Activated naive CD4-positive, alpha-beta T cell treated with anti-CD3 and anti-CD28 coated beads, Interleukin-2, amount 50 U/mL, for 72 hours (primary cell): ENCODE measurements at places on chromosomes 2 and 18. TPM values are rescaled to one million over a fixed set of nuclear protein-coding genes. Genes with fewer than 3 reads are reported as not detected.

The CENPA gene
- total RNA-seq: 26.9 TPM

The SNTG2 gene
- total RNA-seq: 0.27 TPM

The ANKRD62 gene
- total RNA-seq: not detected

The NPPC gene
- 0.41 TPM for total RNA-seq

The MOCOS gene
- 0.19 TPM for total RNA-seq

The PPP1CB gene
- total RNA-seq: 201 TPM

The ABCG5 gene
- not detected for total RNA-seq

The ANKRD30BL gene
- not detected for total RNA-seq

The SLC4A3 gene
- not detected for total RNA-seq

The ELOA2 gene
- not detected for total RNA-seq

The COPS9 gene
- 92.9 TPM for total RNA-seq

The VAPA gene
- total RNA-seq: 201 TPM

The DYNAP gene
- not detected for total RNA-seq

GRCh38 chr2:191428141-191428540 is 182.9 kb downstream of the MYO1B start:
- no peak for DNase-seq

DNA sequence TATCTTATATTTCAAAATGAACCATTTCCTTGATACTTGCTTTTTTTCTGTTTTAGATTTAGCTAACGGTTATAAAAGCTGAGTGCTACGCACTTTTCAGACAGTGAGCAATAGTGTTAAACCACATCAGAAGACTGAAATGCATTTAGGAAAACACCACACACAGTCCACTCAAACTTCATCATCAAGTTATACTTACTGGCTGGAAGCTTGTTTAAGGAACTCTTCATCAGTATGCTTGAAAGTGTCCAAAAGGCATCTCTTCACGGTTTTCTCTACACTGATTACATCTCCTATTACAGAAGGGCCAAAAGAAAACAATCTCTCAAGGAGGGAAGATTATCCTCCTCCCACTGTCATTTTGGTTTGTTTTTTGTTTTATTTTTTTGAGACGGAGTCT is 19.7 kb downstream of the ILKAP start:
- DNase-seq: no peak

- DNase-seq: no peak
Observed at GRCh38 chr2:69034845-69035244, 21.9 kb downstream of the ANTXR1 start.

- DNase-seq: no peak
Observed at GRCh38 chr2:74876081-74876886, 42.4 kb downstream of the HK2 start.

DNA sequence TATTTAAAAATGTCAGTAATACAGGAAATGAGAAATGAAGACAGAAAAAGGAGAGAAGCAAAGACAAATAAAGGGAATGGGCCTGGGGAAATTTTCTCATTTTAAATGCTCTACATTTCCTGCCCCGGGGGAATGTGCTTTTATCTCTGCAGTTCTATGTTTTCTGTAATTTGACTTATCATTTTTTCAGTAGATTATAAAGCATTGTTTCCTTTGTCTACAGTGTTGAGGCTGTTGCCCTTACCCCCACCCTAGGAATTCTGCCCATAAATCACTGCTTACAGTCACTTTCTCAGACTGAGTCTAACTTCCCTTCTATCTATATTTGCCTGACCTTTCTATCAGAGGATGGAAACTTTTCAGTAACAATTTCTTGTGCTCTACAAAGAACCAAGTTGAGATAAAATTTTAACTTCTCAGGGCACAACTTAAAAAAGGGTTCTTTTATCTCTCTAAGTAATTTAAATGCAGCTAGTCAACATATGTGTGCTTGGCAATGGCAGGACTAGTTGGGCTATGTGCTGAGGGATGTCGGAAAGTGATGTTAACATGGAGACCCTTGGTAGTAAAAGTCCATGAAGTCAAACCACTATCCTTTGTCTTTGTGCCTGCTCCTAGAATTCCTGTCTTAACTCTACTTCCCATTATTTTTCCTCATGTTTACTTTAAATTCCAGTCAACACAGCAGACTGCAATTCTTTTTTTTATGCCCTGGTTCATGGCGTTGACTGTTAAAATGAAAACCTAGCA is 146.5 kb upstream of the MMADHC start:
- DNase-seq: no peak

DNA sequence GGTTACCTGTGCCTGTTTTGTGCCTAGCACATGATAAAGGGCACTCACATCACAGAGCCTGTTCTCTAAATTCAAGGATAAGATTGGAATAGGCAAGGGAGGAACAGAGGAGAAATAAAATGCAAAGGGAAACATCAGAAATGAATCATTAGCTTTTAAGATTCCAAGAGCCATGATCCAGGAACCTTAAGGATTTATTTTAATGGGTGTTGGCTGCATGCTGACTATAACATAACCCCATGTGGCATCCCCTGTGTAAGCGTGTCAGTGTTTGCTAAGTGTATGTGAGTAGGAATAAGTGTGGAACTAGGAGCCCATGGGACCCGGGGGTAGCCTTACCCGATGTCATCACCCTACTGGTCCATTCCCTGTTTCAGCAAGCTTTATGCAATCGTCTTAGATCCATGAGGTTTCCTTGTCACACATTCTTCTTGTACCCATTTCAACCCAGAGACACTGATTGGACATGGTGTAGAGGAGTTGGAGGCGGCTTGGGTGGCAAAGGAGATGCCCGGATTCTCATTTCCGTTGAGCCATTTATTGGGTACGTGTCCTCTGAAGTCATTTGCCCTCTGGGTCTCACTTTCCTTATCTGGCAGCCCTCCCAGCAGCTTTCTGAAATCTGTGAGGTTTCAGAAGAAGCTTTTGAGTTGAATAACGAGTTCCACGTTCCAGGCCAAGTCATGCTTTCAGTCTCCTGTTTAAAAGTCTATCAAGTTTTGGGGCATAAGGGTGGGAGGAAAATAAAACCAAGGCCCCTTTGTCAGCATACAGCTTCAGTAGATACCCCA is 117.0 kb downstream of the MGAT5 start:
- no peak for DNase-seq

DNA sequence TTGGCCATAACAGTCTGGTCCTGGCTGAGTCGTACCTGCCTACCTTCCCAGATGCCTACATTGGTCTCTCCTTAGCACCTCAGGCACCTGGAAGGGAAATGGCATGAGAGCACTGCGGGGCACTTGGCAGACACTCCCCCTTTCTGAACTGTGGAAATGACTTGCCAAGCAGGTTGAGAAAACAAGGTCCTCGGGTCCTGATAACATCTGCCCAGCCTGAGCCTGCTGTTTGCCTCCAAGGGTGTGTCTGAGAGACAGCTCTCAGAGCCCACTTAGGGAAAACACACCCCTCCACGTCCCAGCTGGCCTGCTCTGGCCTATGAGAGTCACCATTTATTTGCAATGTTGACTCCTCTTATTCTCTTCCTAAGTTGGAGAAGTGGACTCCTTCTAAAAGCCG is 10.5 kb downstream of the FAM110C start:
- DNase-seq: no peak

GRCh38 chr2:42338567-42339190 is 22.3 kb downstream of the COX7A2L start:
- DNase-seq: no peak

GRCh38 chr2:82215212-82215611 is 1910.7 kb upstream of the LRRTM1 start:
- no peak for DNase-seq

DNA sequence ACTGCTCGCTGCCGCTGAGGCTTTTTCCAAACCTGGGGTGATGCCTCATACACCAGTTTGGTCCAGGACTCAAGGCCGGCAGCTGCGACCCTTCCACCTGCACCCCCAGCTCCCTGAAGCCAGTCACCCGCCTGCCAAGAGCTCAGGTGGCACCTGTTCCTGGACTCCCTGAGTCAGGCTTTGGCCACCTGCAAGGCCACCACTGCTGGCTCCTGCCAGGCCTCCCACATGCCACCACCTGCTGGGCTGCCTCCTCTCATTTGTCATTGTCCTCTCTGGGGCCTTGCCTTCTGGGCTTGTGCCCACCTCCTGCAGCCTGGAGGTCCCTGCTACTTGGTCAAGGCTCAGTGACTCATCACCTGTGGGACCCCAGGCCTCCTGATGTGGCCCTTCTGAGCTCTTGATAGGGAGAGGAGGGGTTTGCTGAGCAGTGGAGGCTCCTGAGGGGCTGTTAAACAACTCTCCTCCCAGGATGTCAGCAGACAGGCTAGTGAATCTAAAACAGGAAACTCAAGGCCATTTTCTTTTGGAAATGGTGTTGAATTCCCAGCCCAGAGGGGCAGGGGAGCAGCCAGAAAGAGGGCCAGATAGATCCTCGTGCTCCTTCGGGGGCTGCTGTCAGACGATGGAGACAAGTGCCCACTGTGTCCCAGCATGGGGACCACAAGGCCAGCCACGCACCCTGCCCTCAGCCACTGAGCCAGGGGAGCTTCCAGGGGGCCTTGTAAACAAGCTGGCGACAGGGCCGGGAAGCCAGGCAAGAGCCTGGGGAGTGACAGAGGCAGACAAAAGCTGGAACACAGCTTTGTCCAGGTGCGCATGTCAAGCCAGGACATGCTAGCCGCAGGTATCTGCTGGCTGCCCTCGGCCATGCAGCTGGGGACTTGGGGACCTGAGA is 416.8 kb downstream of the LRATD1 start:
- no peak for DNase-seq

- no peak for DNase-seq
Observed at GRCh38 chr2:204335451-204336058, 209.7 kb upstream of the PARD3B start.

DNA sequence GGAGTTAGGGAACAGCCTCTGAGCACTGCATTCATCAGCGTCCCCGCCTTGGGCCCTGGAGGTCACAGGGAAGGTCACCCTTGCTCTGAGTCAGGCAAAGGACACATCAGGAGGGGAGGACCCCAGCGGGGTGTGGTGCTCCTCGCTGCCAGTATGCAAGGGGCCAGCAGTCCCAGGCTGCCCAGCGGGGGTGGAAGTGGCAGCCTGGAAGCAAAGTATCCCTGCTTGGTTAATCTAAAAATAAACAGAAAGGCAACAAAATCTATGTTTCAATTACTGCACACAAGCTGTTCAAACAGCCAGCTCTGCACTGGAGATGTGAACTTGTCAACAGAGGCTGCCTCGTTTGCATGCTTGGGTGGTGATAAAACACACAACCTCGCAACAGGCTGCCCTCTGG is 164.1 kb downstream of the KLHL29 start:
- DNase-seq: no peak

- peak; percentile 95 for DNase-seq
Observed at GRCh38 chr2:219294356-219295351, 14.5 kb downstream of the PTPRN start.

DNA sequence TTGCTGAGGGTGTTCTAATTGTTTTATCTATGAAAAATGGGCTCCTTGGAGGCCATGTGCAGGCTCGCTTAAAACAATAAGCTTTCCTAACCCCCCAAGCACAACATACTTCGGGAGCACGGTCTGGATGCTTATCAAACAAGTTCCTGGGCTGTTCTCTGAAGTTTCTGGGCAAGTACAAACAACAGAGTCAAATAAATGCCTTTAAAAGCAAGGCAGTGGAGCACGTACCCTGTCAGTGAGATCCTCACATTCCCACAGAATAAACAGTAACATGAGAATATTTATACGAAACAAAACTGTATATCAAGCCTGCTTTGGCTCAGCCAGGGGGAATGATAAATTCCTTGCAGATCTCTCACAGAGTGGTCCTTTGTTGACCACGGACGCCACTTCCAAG is 44.8 kb downstream of the FTCDNL1 start:
- no peak for DNase-seq

DNA sequence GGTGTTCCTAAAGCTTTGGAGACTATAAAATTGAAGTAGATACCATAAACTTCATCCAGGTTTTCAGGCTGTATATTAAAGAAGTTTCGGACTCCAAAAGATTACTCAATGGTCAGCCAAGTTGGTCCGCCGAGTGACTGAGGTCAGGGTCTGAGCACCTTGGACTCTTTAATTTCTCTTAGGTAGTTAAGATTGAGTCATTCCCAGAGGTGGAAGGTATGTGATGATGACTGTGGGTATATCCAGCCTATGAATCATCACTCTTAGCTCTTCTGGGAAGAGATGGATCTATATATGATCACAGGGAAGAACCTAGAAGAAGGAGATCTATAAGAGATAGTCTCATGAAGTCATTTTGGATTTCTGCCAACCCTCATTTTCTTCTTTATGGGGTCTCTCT is 3.3 kb downstream of the ITGA6 start:
- DNase-seq: no peak

- DNase-seq: no peak
Observed at GRCh38 chr2:160388464-160389263, 104.9 kb downstream of the RBMS1 start.

GRCh38 chr2:12210016-12210933 is 463.8 kb downstream of the LPIN1 start:
- no peak for DNase-seq

- DNase-seq: no peak
Observed at GRCh38 chr2:224966613-224967012, 75.7 kb downstream of the DOCK10 start.

- no peak for DNase-seq
Observed at GRCh38 chr2:187079901-187080300, 230.9 kb upstream of the ZSWIM2 start.

DNA sequence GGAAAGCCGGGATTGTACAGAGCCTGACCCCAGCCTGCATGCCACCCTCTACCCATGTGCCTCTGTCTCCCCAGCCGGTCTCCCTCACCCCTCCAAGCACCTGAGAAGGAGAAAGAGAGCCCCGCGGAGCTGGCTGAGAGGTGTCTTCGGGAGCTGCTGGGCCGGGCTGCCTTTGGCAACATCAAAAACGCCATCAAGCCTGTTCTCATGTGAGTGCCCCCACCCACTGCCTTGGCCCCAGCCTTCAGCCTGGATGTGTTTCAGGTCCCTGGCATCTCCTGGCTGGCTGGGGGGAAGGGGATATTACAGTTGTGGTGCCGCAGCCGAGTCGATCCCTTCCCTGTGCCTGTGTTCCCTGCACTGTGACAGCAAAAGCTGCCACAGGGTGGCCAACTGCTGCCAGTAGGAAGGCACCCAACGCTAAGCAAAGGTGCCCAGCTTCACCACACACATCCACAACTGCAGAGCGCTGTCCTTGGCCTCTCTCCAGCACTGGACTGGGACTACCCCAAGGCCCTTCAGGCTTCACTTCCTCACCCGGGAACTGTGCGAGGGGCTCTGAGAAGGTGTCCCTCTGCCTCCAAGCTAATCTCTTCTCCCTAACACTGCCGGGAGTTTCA is 38.4 kb downstream of the POMC start:
- DNase-seq: no peak

DNA sequence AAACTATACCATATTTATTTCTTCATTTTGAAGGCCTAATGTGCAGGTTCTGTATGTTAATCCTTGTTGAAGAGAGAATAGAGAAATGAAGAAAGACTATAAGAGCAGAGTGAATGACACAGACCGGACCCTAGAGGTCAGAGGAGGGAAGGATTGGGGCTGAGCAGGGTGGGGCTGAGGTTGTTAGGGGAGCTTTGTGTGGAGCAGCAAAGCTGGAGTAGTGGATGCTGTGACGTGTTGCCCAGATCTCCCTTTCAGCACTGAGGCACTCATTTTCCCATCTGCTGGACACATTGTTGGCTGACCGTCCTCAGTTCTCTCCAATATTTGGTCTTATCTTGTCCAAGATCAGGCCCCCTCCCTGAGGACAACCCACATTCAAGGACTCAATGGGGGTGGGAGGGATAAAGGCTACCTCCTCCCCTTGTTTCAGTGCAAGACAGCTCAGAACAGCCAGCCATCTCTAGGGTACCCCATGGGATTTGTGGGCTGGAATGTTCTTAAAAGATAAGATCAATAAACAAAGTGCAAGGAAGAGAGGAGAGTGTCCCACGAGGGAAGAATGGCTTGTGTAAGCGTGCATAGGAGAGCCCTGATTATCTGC is 143.6 kb downstream of the TDRD15 start:
- DNase-seq: no peak
